ENCODE measurements at places on chromosomes 16 and 17. TPM values are rescaled to one million over a fixed set of nuclear protein-coding genes. Genes with fewer than 3 reads are reported as not detected.

DNA sequence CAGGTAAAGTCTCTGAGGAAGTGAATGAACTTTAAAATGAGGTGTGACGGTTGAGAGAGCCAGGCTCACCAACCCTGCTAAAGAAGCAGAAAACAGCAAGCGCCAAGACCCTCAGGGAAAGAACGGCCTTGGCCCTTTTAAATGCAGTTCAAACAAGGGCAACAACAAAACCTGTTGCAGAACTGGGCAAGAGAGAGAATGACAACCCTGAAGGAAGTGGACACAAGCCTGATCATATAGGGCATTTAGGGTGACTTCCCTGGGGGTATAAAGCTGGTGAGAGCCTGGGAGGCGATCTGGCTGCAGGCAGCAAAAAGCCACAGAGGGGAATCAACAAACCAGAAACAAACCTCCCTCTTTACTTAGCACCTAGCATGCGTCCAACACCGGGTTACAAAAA, 1.0 kb downstream of the CPPED1 start:
- no peak for DNase-seq

DNA sequence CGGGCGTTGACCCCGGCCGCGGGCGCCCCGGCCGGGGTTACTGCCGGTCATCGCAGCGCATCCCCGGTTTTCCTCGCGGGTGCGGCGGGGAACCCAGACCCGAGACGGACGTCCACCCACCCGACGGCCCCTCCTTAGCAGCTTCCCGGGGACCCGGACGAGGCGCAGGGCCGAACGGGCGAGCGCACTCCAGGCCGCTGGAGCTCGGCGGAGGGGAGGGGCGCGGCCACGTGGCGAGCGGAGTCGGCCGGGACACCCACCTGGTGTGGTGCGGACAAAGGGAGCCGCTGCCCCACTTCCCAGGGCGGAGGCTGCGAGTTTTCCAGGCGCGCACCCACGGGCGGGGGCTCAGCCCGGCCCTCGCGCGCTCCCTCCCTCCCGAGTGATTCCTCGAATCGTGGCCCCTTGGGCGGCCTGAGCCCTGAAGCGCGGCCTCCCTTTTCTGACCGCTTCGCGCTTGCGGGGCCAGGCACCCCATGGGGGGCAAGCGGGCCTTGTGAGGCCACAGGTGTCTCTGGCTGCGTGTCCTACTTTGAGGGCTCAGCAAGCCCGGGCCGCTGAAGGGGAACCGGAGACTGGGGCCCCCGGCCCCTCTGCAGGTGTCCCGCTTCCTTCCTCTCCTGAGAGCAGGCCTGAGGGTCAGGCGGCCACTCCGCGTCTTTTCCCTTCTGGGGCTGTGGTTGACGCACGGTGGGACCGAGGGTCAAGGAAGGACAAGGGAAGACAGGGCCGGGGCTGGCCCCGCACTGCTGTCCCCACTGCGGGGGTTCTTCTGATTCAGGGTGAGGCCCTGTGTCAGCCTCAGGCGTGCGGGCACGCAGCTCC, 1.1 kb upstream of the FASN start:
- DNase-seq = no peak

- no peak for DNase-seq
Observed at GRCh38 chr17:48564188-48565021, 13.7 kb downstream of the HOXB4 start.

Gene PRR35
- 0.06 TPM for total RNA-seq

DNA sequence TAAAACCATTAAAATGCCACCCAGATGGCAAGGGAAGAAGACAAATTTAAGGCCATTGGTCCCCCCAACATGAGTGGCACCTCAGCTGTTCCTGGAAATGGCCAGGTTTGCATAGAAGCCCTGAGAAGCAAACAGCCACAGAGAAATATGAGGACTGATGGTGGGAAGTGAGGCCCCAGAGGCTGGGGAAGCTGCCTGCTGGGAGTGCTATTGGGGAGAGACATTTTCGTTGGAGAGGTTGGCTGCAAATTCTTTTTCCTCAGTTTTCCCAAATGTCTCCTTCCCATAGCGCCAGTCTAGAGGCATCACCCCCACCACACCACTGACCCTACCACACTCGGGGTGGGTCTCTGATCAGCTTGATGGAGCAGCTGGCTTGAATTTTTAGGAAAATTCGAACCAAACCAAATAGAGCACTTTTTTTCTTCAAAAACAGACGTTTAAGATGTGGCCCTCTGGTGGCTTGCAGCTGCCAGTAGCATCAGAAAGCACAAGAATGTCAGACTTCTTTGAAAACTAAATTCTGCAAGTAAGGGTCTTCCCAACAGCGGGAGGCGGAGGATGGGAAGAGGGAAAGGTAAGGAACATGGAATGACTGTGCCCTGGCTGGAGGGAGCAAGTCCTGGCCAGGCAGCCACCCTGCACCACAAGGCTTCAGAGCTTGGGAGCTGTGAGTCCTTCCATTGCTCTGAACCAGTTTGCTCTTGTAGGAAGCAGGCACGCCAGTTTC, 13.2 kb upstream of the SLC12A3 start:
- DNase-seq = no peak

DNA sequence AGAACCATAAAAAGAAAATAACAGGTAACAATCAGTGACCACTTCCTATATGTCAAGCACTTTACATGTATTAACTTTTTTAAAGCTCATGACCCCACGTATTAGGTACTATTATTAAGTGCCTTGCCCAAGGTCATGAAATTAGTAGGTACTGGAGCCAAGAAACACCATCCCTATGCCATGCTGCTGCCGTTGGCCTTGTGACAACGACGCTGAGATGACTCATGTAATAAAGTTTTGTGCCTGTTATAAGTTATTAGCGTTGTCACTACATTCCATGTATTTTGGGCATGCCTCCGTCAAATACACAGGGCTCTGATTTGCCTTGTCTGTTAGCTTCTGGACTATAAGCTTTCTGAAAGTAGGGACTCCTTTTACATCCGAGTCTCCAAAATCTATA, 1.4 kb downstream of the BBS2 start:
- no peak for DNase-seq

DNA sequence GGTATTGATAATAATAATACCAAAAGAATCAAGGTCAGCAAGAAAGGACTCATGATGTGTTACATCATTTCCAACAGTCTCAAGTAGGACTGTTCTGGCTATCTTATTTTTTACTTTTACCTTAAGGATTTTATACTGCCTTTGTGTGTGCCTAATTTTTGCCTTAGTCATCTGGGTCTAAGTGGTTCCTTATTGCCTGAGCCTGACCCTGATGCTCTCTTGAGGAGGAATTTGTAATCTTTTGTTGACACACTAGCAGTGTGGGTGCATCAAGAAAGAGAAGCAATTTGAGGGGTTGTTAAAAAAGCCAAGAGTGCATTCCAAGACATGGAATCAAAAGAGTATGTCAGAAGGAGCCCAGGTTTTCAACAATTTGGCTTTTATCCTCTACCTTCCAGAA, 59.3 kb downstream of the TMEM100 start:
- no peak for DNase-seq

DNA sequence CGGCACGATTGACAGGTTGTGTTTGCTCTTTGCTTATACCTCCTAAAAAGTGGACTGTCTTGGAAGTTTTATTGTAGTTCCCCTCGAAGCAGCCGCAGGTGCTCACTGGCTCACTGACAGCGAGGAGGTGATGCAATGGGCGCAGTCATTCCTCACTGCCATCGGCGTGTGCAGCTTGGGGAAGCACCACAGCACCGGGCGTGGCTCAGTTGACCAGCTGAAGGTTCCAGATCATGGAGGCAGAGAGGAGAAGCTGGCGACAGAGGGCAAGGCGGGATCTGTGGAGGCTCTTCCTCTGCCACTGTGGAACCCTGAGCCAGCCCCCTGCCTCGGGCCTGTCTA, 72.1 kb upstream of the TNRC6C start:
- no peak for DNase-seq

Gene PDPK1
- total RNA-seq = 22.7 TPM

Gene HAS3
- total RNA-seq = 0.23 TPM

DNA sequence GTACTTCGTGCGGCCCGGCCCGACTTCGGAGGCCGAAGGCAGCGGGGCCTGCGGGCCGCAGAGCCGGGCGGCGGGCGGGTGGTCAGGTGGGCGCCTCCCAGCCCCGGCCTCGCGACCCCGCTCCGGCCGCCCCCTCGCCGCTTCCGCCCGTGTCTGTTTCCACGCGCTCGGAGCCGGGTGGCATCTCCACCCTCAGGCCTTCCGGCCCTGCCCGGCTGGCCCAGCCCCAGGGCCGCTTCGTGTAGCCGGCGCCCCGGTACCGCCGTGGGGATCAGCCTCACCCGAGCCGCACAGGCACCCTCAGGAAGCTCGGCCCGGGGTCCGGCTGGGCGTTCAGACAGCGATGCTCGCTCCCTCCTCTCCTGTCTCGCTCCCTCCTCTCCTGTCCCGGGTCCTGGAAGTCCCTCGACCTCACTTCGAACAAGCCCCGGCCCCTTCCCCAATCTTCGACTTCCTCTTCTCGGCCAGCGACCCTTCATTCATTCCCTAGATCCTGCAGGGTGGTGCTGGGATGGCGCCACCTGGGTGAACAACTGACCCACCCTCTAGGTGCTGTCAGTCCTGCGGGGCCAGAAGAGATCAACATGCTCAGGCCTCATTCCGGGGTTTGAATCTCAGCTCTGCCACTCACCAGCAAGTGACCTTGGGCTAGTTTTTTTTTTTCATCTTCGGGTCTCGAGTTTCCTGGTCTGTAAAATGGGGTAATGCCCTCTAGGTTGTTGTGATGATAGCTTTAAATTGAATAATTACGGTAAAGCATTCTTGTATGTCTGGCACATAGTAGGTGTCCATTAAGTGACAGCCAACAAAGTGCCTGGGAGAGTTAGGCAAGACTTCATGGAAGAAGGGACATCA, 610 bp downstream of the VPS4A start:
- peak; percentile 23 for DNase-seq

- no peak for DNase-seq
Observed at GRCh38 chr17:4858882-4859260, 25.7 kb downstream of the MINK1 start.

- peak; percentile 40 for DNase-seq
Observed at GRCh38 chr17:16926571-16927451, 45.1 kb downstream of the TNFRSF13B start.

- DNase-seq = peak; percentile 61
Observed at GRCh38 chr17:11996722-11997146, 541 bp downstream of the ZNF18 start.

DNA sequence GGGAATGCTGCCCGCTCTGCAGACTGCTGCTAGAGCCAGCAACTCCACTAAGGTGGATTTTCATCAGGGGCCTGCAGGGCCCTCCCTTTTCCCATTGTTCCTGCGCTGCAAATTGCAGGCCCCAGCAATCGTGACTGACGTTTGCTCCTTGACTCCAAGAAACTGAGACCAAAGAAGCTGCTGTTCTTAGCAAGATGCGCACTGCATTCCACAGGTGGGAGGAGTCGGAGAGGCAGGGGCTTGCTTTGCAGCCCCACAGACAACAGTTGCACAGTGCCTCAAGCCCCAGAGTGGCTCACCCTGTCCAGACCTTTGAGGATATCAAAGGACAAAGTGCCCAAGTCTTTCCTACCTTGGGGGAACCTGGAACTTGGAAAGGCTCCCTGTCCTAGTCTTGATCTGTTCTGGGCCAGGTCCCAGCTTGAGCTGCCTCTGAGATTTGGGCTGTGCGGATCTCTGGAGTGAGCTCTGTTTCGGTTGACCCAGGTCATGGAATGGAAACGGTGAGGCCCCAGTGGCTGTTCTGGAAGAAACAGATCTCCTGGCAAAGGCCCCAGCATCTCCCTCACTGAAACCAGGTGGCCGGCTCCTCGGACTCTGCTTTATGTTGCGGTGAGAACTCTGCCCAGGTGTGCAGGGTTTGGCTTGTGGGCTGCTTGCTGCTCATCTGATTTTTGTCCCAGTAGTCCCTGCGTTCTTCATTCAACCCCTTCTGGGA, 24.9 kb downstream of the PLCD3 start:
- no peak for DNase-seq

DNA sequence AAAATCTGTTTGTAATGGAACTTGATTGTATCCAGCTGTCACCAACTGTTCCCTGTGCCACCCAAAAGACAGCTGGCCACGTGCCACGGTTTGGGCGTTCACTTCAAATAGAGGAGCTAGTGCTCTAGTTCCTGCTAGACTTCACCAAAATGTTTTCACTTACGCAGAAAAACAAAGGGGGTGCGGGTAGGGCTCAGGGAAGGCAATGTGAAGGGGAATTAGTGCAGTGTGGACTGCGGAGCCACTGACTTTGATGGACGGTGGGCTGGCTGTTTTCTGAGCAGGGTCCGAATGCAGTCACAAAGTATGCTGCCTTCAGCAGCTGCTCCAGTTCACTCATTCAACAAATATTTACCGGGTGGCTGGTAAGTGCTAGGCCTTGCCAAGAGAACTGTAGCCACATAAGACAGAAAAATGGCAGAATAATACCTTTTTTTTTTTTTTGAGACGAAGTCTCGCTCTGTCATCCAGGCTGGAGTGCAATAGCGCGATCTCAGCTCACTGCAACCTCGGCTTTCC, 7.6 kb upstream of the CYTH1 start:
- peak; percentile 94 for DNase-seq

DNA sequence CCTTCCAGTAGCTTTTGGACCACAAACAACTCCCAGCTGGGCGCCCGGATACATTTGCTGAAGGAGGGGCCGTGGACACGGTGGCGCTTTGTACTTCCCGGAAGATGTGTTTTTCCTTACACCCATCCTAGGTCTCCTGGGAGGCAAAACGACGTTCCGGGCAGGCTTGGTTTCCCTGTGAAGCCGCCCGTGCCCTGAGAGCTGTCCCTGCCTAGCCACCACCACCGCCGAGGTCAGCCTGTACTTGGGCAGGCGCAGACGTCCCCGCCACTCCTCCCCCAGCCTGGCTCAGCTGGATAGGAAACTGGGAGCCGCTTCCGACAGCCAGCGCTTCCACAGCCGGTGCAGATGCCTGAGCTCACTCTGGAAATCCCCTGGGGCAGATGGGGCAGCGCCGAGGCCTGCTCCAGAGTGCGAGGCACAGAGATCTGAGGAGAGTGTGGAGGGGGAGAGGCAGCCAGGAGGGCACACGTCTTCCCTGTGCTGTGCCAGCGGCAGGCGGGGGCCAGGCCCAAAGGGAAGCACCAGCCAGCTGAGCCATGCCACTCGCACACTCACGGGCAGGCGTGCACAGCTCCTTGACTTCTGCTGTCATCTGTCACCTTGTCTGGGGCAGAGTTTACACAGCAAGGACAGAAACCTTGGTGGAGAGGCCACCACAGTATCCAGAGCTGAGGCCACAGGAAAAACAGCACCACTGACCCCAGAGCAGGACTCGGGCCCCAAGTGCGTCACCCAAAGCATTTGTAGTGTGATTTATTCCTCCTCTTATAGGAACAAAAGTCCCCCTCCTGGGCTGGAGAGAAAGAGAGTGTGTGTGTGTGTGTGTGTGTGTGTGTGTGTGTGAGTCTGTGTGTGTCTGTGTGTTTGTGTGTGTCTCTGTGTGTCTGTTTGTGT, 3.0 kb downstream of the RHBDF2 start:
- peak; percentile 85 for DNase-seq

Gene LCAT
- 11.7 TPM for total RNA-seq

GRCh38 chr16:20026361-20027072, 47.2 kb downstream of the GPR139 start:
- DNase-seq = no peak

DNA sequence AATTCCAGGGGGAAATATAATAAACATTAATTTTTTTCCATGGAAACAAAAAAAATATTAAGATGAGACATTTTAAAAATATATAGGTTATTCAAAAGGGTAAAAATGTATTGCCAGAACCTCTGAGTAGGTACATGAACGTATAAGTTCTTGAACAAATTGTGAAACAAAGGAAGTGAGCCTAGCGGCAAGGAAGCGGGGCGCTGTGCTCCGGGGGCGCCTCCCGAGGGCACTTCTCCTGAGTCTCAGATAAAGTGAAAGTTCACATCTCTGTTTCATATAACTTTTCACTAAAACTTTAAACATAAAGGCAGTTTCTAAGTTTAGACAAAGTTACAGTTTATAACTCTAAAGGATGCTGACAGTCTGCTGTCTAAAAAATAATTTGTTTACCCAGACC, 52.3 kb downstream of the TNRC6C start:
- DNase-seq = no peak

Gene CSH1
- not detected for total RNA-seq
